ENCODE measurements at places on chromosomes 2 and 18.
A peak's percentile ranks its signal among the peaks of the same experiment; 100 is the strongest.

- DNase-seq = no peak
These were observed 12.0 kb upstream of the CHRNA1 start for GRCh38 chr2:174776223-174776622.

- DNase-seq = no peak
These were observed 408.2 kb downstream of the ZNF804A start for GRCh38 chr2:185006481-185006880.

DNA sequence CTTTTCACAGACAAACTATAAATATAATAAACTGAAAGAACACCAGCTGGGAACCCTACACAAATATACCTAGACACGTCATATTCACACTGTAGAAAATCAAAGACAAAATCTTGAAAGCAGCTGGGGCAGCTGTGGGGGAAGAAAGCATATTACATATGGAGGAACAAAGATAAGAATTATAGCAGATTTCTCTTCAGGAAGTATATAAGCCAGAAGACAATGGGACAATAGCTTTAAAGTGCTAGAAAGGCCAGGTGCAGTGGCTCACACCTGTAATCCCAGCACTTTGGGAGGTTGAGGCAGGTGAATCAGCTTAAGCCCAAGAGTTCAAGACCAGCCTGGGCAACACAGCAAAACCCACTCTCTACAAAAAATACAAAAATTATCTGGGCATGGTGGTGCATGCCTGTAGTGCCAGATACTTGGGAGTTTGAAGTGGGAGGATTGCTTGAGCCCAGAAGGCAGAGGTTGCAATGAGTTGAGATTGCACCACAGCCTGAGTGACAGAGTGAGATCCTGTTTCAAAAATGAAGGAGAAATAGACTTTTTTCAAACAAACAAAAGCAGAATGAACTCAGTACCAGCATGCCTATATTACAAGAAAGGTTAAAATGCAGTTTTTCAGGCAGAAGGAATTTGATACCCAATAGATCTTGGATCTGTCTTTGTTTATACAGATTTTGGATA, 26.8 kb upstream of the ERCC3 start:
- no peak for DNase-seq

GRCh38 chr18:39795350-39795749, 2159.7 kb upstream of the PIK3C3 start:
- no peak for DNase-seq

- no peak for DNase-seq
These were observed 20.4 kb downstream of the GDF7 start for GRCh38 chr2:20687260-20687832.

DNA sequence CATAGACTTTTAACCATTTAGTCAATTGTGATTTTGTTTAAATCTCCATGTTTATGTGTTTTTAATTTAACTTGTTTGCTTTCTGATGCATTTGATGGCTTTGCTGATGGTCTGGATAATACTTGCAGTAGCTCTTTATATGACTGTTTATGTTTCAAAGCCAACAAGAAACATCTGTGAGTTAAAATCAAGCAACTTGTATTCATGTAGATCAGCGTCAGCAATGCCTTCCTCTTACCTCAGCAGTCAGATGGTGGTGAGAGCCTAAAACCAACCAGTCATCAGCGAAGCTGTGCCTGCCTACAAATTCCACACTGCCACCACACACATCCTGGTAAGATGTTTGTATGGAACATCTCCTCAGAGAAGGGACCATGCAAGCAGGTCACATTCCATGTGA, 231.9 kb downstream of the PTGR3 start:
- DNase-seq = no peak

- peak; percentile 55 for DNase-seq
These were observed 39.4 kb downstream of the BMP10 start for GRCh38 chr2:68831686-68832232.

DNA sequence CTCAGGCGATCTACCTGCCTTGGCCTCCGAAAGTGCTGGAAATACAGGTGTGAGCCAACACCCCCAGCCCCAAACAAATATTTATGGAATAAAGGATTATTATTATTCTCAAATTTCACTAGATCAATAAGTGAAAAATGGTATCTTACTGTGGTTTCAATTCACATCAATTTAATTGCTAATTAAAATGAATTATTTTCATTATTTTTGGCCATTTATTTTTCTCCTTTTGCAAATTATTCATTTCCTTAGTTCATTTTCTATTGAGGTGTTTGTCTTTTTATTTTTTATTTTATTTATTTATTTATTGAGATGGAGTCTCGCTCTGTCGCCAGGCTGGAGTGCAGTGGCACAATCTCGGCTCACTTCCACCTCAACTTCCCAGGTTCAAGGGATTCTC, 11.9 kb upstream of the HS6ST1 start:
- DNase-seq = no peak

- DNase-seq = no peak
These were observed 11.2 kb downstream of the ITSN2 start for GRCh38 chr2:24349097-24349496.

DNA sequence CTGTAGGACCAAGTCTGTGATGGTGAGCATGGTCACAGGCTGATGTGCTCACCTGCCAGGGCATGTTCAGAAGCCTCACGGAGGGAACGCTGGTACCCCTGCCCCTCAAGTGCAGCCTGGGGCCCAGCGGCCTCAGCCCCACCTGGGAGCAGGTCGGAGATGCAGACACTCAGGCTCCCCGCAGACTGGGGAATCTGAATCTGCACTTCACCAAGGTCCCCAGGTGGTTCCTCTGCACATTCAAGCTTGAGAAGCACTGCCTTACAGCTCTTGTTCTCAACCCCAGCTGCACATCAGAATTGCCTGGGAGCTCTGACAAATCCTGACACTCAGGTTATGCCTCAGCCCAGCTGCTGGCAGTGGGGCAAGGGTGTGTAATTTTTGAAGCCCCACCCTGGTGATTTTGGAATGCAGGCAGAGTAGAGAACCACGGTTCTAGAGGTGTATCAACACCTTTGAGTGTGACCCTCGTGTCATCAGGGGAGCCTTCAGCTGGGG, 54.8 kb downstream of the CRACDL start:
- DNase-seq = no peak

DNA sequence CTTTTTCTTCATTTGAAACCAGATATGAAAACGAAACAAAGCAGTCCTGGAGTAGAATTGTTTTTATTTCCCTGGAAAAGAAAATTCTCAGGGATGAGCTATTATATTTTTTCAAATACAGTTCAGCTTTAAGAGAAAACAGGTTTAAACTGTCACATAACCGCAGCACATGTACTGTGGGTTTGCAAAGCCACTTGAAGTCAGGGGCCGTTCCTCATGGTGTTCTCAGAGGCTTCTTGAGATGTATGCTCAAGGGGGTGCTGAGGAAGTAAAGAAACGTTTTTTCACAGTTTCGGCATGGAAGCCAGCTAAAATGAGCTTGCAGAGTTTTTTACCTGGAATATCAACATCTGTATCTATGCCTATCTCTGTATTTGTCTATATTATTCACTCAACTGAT, 225.3 kb downstream of the MC4R start:
- DNase-seq = no peak

DNA sequence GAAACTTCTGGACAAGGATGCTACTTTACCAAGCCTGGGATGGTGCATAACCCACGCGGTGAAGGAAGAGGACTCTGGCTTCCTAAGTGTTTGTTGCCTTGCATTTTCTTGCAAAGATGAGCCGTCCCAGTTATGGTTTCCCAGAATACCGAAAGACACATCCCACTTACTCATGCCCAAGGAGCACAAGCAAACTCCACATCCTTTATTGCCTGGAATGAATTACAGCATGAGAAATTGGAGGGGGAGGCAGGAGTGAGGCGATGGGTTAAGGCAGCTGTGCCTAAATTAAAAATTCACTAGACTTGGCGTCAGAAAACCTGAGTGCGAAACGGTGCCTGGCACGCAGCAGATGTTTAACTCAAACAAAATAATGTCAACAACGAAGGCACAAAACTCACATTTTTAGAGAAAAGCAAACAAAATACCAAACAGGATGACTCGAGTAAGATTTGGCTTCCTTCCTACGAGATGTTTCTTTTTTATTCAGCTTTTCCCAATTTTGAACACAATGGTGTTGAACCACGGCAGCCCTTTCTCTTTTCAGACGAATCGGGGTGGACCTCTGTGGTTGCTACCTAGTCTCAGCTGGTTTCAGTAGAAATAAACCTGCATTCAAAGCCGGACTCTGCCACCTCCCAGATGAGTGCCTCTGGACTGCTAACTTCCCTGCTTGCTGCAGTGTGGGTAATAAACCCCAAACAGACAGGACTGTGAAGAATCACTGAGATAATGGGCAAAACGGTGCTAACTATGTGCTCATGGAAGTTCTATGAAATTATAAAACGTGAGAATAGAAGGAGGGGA, 100.3 kb upstream of the NCK2 start:
- peak; percentile 45 for DNase-seq

DNA sequence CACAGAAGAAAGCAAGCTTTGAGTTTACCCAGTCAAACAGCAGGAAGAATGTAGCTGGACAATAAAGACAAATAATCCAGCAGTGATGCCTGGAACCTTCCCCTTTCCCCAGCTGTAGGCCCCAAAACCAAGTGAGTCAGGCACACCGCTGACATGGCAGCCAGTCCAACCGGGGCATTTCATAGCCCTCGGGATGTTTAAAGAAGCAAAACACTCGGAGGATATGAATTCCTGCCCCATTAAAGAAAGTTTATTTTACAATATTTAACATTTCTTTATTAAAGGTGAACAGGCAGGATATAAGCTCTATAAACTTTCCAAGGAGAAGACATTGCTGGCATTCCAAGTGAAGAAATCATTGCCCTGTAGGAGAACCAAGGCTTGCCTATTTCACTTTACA, 507.6 kb upstream of the TNP1 start:
- DNase-seq = no peak
